ENCODE measurements at places on chromosomes 3 and 15.

DNA sequence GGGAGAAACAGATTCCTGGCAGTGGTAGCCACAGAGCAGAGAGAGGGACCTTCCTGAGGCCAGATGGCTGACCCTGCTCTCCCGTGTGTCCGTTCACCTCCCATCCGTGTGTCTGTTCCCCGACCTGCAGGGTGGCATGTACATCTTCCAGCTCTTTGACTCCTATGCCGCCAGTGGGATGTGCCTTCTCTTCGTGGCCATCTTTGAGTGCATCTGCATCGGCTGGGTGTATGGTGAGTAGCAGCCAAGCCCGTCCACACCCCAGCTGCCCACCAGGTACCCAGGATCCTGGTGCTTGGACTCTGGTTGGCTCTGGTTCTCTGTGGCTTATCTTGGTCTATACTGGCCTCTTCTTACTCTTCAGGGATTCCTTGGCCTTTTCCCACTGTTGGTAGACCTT is 59.5 kb upstream of the SLC6A1 start:
- DNase-seq = no peak

DNA sequence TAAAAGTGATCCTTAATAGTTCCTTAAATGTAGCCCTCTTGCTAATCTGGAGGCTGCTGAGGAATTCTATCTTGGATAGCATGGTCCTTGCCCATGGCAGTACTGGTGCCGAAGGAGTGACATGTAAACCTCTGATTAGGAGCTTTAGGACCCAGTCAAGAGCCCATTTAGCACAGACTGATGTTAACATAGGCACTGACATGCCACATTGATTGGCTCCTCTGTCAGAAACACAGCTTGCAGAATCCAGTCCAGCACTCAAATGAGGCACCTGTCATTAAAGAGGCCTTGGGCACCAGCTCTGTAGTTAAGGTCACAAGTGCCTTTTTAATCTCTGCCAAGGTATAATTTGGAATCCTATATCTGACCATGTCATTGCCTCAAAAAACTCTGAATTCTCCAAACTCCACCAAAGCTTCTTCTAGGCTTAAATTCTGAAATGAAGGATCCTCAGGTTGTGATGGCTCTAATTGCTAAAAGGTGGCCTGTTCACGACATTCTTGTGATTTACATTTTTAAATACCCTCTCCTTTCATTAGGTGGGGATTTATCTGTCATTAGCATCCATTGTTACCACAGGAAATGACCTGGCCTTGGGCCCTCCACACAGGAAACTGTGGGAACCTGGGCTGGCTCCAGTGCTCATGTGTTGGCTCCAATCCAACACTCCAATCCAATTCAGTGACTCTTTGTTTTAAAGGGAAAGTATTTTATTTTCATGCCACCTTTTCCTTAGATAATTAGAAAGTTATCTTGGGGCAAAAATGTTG is 57.3 kb upstream of the RNF7 start:
- DNase-seq = no peak

- no peak for DNase-seq
These were observed 307.2 kb upstream of the TRIM42 start for GRCh38 chr3:140370686-140371085.

DNA sequence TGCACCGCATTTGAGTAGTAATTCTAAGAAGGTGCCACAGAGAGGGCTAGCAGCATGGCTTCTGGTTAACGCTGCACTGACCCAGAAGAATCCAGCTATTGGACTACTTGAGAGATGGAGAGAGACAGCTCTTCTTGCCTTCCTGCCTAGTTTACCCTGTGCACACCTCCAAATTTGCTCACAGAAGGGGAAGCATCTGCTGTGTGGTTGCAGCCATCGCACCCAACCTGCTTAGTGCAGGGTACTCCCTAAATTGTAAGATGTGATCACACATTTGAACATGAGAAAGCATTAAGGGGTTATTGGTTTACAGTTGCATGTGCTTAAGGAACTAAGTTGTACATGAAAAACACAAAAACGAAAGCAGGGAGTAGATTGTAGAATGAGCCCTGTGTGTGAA is 122.1 kb downstream of the FOXB1 start:
- DNase-seq = no peak

- DNase-seq = no peak
These were observed 1039.2 kb downstream of the ROBO1 start for GRCh38 chr3:78728406-78729145.

GRCh38 chr3:15557511-15557946 is 36.0 kb upstream of the COLQ start:
- DNase-seq = peak; percentile 88

DNA sequence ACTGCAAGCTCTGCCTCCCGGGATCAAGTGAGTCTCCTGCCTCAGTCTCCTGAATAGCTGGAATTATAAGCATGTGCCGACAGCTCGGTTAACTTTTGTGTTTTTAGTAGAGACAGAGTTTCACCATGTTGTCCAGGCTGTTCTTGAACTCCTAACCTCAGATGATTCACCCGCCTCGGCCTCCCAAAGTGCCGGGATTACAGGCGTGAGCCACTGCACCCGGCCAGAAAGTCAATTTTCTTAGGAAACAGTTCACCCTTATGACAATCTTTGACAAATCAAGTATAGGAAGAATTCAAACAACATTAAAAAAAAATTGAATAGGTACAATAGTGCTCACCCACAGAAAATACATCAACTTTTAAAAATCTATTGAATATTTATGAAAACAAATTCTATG is 23.6 kb upstream of the DUT start:
- DNase-seq = no peak

- no peak for DNase-seq
These were observed 28.2 kb downstream of the POC1A start for GRCh38 chr3:52126036-52126435.

- no peak for DNase-seq
These were observed 33.8 kb downstream of the GLCE start for GRCh38 chr15:69194025-69194827.

- no peak for DNase-seq
These were observed 281.9 kb upstream of the ONECUT1 start for GRCh38 chr15:53072077-53072476.

DNA sequence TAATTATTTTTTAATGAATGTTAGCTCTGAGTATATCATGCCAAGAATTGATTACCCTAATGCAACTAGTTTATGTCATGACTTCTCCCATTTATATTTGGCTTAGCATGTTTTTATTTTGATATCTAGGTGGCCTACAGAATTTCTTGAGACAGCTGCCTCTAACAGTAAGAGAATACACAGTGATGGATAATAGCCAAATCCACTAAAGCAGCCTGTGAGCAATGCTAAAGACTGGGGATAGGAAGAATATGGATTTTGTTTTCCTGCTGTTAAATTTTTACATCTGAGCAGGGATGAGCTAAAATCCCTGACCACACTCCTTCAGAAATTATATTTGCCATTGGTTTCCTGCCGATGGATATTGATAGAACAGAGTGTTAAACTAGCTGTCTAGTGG is 149.3 kb upstream of the TGFBR2 start:
- DNase-seq = no peak

DNA sequence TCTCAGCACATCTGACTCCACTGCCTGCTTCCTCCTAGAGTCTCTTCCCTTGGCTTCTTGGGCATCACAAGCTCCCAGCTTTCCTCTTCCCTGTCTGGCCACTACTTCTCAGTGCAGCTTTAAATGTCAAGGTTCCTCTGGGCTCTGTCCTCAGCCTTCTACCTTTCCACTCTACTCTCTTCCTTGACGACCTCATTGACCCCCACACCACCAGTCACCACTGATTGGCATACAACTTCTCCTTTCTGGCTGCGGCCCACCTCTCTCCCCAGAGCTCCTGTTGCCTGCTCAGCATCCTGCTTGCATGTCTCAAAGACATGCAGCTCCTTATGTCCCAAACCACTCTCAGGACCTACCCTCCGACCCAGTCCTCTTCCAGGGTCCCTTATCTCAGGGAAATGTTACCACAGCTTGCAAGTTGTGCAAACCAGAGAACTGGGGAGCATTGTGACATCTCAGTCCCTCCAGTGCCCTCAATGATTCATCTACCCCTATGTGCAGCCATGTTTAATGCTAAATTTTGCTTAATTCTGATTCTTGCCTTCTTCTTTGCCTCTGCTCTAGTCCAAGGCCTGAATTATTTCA is 49.9 kb downstream of the TRPM1 start:
- DNase-seq = peak; percentile 30

DNA sequence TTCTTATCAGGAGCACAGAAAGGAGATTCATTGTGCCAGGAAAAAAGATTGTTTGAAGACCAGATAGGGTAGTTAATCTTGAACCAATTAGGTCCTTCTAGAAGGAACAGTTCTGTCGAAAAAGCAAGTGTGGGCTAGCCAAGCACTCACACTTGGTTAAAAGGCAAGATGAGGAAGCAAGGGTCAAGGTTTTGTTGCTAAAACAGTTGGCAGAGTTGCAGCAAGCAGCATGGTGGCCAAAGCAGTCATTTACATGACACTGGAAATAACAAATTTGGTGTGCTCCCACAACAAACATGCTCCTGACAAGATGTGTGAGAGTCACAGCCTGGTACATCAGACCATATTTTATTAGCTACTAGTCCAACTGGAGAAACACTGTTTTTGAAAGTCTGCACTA is 228.0 kb upstream of the CFAP20DC start:
- DNase-seq = peak; percentile 12

DNA sequence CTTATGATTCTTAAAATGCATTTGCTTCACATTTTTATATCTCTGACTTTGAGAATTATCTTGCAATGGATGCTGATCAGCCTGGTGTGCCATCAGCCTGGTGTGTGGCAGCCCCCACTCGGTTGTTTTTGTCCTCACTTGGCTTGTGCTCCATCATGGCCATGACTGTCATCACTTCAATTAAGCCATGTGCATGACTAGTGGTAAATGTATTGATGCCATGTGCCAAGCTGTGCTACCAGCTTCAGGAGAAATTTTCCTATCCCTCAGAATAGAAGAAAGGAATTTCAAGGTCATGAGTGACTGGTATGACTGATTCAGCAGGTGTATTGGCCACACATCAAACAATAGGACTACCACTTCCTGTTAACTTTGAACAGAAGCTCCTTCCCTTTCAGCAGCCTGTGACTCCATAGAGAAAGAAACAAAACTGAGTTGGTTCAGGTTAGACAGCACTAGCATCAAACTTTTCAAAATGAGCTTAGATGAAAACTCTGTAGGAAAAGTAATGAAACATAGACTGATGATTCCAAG is 251.7 kb downstream of the GRM7 start:
- no peak for DNase-seq

DNA sequence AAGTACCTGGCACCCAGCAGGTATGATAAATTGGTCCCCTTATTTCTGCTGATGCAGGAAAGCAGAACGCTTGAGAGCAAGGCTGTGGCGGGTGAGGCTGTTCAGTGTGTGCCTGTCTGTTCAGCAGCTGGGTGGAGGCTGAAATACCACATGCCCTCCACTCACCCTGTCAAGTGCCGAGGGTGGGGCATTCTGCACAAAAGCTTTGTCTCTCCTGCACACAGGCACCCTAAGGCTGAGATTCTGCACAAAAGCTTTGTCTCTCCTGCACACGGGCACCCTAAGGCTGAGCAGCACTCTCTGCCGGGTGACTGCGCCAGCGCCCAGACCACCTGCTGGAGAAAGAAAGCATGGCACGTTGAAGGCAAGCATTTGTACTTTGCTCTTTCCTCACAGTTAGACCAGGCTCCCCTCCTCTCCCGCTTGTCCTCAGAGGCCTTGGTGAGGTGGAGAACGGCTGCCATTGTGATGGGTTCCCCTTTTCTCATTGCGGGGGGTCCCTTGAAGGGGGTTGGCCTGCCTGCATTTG is 97.5 kb downstream of the BDH1 start:
- no peak for DNase-seq

GRCh38 chr15:38672814-38673670 is 108.4 kb upstream of the RASGRP1 start:
- peak; percentile 88 for DNase-seq

- no peak for DNase-seq
These were observed 187.7 kb downstream of the SATB1 start for GRCh38 chr3:18237251-18238005.

- DNase-seq = no peak
These were observed 39.1 kb upstream of the DNAJC13 start for GRCh38 chr3:132378048-132378762.

DNA sequence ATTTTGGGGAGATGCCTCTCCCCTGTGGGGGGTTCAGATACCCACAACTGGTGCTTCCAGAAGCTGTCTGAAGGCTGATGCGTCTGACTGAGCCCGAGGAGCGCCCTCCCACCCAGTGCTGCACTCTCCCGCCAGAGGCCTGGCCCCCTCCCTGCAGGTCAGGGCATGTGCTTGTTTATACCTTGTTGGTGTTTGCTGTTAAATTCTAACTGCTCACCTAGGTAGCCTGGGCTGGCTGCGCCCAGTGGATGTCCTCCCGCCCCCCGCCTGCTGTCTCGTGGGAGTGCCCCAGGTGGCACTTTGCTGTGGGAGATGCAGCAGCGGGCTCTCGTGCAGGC is 12.9 kb downstream of the KLF13 start:
- DNase-seq = no peak

DNA sequence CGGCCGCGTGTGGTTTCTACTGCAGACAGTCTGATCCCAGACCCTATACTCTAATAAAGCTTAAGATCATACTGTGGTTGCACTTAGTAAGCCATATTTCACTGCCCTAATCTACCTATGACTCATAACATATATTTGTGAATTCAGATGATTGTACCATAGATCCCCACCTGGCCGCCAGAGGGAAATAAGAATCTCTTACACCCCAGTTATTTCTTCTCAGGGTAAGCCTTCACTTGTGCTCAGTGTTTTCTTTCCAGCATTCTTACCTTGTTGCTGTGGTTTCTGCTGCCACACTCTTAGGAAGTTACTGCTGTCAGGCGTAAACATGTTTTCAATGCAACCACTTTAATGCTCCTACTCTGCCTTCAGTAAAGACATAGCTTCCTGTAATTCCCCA is 105.9 kb downstream of the B3GALNT1 start:
- DNase-seq = no peak

DNA sequence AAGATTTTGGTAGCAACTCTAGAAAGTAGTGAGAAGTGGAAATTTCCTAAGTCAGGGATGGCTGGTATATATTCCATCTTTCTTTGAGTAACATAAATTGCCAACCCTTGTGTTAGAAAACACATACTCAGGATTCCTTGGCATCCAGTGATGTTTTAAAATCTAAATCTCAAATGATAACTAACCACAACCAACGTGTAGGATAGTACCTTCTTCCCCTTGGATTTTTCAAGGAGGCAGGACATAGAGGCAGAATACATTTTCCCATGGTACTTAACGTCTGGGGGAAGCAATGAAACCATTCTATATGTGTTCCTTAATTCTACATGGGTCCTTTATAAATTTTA is 93.4 kb downstream of the WDR76 start:
- no peak for DNase-seq

GRCh38 chr15:72749700-72750099 is 33.9 kb downstream of the ADPGK start:
- no peak for DNase-seq

DNA sequence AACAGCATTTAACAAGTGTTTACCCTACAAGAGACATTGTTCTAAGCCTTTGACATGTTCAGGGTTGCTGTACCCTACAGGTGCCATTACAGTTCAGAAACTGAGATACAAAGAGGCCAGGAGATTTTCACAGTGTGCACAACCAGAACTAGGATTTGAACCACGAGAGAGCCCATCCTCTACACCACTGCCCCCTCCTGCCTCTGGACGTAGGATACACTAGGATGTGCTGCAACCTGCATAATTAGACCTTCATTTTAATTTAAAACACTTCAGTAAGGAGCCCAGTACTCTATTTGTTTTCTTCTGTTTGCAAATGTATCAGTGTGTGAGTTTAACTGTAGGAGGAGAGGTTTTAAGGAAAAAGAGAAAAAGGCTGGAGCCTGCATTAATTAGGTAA is 123.1 kb upstream of the RARB start:
- DNase-seq = no peak

GRCh38 chr15:72358650-72359171 is 17.1 kb downstream of the HEXA start:
- peak; percentile 83 for DNase-seq

- no peak for DNase-seq
These were observed 14.4 kb upstream of the MAP6D1 start for GRCh38 chr3:183839751-183840150.
